ENCODE measurements at places on chromosomes 2 and 18.

GRCh38 chr2:23617167-23617810 lies 232.3 kb downstream of the KLHL29 start:
- peak; percentile 22 for DNase-seq

GRCh38 chr18:42196651-42197050 lies 241.6 kb downstream of the PIK3C3 start:
- DNase-seq, result no peak

DNA sequence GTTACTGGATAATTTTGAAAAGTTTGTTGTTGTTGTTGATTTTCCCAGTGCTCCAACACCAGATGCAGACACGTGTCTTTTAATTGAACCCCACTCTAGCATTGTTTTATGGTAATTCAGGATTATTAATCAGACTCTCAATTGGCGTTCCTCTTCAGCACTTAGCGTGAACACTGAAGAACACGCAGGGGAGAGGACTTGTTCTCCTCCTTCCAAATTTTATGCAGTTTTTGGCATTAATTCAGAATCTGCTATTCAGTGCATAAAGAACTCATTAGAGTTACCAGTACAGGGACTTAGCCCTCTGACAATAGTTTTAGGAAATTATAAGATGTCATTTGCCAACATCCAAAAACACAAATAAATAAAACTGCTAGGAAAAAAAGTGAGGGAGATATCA lies 75.5 kb downstream of the SNTG2 start:
- DNase-seq, result no peak

DNA sequence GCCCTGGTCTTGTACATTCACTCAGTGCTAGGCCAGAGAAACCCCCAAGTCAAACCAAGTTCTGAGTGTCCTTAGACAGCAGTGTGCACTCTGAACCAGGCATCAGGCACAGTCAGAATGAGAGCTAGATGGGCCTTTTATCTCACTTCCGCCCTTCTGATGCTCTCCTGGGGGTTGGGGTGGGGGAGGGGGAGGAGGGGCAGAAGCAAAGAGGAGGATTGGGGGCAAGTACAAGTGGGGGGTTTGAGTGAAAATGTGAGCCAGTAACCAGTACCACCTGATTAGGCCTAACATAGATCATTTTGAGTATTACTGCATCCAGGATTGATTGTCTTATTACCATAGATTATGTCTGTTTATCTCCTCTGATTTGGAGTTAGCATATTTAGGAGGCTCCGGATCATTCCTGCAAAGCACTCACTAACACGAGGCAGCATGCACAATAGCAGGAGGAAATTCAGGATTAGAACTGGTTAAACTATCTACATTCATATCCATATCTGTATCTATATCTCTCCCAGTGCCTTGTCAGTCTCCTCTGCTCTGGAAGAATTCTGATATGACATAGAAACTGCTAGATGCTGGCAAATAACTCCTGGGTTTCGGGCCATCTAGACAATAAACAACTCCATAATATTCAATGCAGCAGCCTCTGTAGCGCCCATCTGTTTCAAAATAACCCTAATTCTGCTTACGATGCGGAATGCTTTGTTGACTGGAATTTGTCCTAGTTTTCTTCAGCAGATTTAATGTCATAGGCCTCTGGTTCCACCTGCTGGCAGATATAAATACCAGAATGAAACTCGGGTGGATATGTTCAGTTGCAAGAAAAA lies 149.1 kb downstream of the RHBDD1 start:
- DNase-seq, result no peak

DNA sequence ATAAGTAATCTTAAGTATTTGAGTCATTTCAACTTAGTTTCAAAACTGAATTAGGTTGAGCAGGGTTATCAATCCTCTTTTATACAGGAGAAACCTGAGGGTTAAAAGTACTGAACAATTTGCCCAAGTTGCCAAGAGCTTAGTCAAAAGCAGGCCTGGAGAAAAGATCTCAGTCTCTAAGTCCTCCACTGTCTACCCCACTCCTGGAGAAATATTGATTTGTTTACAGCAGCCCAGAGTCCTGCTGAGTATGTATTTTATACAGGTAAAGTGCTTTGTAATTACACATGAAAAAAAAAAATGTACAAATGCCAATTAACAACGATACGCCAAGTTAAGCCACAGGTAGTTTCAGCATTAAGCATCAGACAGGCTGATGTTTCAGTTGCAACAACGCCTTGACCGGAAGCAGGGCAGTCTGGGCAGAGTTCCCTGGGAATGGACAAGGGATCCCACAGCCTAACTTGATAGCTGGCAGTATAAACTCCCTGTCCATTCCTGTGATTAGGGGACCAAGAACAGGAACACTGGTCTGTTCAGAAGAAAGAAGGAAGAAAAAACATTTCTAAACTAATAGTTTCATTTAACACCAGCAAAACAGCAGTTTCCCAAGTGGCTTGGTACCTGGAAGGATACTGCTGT lies 132.9 kb downstream of the MYO5B start:
- no peak for DNase-seq

- DNase-seq, result no peak
These were observed 46.3 kb upstream of the SLC66A3 start for GRCh38 chr2:11109002-11109401.

- no peak for DNase-seq
These were observed 961 bp downstream of the GEN1 start for GRCh38 chr2:17754773-17755425.

GRCh38 chr18:48900469-48900868 lies 50.3 kb downstream of the SMAD7 start:
- DNase-seq, result no peak

DNA sequence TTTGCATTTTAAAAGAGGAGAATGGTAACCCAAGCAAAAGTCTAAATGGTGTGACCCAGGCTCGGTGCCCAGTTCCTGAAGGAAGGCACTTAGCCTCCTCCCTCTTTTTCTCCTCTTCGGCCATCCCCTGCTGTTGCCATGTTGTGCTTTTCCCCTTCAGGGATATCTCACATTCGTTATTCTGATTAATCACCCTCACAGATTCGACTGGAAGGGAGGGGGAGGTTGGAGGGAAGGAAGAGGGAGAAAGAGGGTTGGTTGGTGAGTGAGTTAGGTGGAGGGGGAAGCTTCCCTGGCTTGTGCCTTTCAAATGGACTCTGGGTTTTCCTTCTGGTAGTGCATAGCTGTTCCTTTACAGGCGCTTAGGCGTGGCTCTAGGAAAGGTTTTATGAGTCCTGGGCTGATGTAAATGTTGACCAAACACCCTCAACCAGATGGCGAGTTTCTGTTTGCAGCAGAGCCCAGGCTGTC lies 39.0 kb upstream of the LYPD6B start:
- no peak for DNase-seq

DNA sequence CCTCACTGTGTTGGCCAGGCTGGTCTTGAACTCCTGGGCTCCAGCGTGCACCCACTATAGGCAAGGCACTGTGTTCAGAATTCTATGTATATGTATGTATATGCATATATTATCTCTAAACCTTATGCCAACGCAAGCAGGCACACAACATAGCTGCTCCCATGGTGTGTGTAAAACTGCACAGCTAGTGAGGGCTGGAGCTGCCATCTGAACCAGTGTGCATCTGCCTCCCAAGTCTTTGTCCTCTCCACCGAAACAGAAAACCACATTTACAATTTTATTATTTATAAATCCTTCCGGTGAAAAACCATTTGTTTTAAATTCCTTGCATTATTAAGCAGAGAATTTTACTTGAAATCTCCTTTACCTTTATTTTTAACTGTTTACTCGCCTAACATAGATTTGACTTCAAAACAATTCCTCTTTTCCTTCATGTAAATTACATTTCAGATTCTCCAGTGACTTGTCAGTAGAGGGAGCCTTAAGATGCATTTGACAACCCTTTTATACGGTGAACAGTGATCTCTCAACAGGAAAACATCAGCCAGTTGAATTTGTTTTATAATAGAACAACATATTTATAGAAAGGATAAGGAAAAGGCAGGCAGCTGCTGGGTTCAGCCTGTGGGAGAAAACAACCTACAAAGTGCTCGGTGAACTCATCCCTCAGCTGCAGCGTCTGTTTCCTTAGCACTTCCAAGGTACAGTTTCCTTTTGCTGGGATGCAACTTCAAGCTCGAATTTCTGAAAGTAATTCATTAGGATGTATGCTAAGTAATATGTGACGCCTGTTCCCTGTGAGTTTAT lies 101.2 kb downstream of the MYT1L start:
- peak; percentile 49 for DNase-seq

- DNase-seq, result no peak
These were observed 31.2 kb downstream of the CRYGD start for GRCh38 chr2:208093128-208093527.

DNA sequence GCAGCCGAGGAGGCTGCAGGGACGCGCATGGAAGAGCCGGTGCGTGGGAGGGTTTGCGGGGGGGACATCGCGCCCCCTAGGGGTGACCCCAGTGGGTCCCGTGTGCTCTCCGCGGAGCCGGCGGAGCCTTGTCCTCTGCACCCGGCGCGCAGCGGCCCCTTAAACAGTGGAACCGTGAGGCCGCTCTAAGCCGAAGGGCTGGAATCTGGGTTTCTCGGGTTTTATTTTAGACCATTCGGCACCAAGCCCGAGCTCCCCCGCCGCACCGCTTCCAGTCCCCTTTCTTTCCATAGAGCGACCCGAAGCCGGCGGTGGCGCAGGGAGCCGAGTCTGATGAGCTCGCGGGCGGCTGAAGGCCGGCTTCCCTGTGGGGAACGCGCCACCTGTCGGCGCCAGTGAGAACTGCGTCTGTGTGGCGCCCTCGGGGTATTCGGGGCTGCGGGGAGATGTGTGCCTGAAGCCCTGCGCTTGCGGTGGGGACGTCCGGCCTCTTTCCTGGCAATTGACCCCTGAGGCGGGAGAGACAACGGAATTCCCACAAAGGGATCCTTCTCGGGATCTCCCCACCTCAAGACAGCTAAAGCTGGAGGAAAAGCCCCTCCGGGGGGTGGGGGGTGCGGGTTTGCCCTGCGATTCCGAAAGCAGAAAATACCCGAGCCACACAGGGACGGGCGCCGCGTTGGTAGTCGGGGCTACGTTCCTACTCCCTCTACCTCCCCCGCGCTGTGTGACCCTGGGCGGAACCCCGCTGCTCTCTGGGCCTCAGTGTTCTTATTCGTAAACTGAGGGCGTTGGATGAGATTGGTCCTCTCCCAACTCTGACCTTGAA lies 8.2 kb upstream of the EN1 start:
- DNase-seq, result peak; percentile 16

GRCh38 chr18:13726972-13727331 lies 479 bp downstream of the RNMT start:
- DNase-seq, result no peak

GRCh38 chr2:196967116-196967515 lies 40.6 kb upstream of the PGAP1 start:
- no peak for DNase-seq

Data from amygdala (tissue), 56 donors.